Globus pallidus (tissue), 1 donor: ENCODE measurements at places on chromosomes 11 and 22.
A peak's percentile ranks its signal among the peaks of the same experiment; 100 is the strongest.

DNA sequence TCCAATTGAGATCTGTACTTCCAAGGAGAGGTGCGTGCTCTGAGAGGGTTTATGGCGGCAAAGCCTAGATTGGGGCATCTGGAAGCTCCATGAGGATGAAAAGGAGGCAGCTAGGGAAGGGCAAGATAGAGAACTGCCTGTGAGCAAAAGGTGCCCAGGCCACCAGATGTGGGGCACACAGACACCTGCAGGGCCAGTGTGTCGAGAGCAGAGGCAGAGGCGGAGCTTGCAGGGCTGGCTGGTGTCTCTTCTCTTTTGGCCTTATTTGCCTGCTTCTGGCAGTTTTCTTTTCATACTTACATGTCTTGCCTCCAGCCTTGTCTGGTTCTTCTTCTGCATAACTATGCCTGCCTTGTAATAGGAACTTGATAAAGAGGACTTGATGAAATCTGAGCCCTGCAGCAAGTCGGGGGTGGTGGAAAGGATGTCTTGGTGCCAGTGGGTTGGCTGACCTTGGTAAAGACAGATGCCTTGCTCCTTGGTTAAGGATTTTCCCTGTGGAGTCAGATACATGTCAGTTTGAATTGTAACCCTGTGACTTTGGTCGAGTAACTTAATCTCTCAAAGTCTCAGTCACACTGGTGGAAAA is 680.3 kb downstream of the NTM start:
- DNase-seq, result no peak

- DNase-seq, result no peak
Measured at GRCh38 chr11:130051082-130051481, 18.6 kb upstream of the APLP2 start.

- no peak for DNase-seq
Measured at GRCh38 chr22:29479417-29480261, at the start of gene NEFH. Gene NEFH, plus strand, starts transcription at chr22:29480218. Its CDS starts 45 bp downstream, at chr22:29480263.

DNA sequence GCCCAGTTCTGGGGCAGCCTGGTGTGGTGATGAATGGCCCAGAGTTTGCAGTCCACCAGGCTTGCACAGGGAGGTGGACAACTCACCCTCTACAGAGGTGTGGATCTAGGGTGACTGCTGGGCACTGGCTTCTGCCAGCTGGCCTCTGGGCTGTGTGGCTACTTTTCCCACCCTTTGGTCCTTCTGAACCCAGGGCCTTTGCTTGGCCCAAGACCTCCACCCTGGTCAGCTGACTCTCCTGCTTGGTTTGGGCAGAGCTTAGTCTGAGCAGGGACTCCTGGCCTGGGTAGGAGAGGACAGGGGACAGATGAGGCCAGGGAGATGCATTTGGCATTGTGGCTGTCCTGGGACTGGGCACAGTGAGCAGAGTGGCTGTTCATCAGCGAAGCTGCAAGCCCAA is 83.0 kb upstream of the SHANK2 start:
- no peak for DNase-seq

DNA sequence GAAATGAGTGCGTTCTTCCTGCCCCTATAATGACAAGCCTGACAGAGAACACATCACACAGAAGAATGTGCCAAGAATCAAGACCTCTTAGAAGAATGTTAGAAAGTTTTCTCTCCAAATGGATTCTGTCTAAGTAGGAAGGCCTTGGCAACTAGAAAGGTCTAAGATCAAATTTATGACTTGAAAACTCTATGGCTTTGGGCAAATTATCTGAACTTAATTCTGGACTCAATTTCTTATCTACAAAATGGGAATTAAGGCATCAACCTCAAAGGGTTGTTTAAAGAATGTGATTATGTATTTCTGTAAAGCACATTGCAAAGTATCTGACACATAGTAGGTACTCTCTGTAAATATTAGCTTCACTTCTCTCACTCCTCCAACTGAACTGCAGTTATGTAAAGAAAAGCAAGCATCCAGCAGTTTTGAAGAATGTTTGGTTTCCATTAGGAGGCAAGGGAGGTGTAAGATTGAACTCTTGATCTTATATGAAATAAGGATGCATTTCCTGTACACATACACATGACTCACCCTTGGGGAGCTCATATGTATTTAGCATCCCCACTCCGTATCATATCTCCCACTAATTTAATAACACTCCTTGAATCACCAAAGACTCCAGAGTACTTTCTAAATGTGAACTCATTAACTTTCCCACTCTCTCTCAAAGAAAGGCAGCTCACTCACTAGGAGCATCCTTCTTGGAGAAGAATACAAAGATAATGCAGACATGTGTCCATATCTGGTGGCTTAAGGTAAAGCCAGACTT is 77.6 kb downstream of the ETS1 start:
- DNase-seq, result no peak

GRCh38 chr22:29956680-29957079 is 73.7 kb downstream of the MTMR3 start:
- DNase-seq, result no peak

DNA sequence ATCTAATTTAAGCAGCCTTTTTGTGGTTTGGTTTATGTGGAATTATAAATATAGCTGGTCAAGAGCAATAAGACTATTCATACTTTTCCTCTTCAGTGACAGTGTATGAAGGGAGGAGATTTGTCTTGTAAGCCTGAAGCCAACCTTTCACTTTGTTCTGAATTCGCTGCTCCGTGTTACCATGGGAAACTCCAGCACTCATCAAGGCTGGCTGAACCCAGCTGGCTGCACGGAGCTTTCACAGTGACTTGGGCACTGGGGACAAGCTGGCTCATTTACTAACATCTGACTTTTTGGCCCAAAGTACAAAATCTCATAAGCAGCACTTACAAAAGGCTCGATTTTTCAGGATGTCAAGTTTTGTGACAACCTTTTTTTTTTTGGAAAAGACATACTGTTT is 120.4 kb upstream of the GRIA4 start:
- DNase-seq, result peak; percentile 40
